NCI-H345 (cell line): ENCODE measurements at places on chromosomes 16 and 17.

DNA sequence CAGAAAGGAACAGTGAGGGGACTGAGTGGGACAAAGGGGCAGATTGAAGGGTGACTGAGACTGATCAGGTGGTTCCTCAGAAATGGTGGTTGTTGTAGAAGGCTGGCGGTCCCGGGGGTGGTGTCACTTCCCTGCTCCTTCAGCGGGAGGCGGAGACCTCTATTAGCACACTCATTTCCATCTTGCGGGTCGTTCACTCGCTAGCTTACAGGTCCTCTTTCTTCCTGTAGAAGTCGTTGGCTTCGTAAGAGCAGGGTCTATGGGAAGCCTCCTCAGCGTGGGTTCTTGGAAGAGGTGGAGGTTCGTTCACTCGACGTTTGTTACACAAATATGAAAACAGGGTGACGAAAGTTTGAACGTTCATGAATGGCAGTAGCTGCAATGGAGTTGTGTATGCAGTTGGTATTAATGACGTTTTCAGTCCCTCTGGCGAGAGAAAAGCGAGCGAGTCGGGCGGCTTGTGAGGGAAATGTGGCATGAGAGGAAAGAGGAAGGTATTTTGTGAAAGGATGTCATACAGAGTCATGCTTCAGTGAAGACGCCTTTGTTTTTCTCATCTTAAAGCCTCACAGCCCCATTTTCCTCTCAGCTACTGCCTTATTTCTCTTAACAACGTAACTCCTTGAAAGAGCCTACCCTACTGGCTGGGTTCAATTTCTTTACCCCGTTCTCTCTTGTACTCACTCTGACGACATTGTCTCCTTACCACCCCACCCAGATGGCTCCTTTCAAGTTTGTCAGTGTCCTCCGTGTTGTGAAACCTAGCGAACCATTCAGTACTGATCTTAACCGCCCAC is 667 bp downstream of the EFCAB13 start:
- peak; percentile 73 for DNase-seq

DNA sequence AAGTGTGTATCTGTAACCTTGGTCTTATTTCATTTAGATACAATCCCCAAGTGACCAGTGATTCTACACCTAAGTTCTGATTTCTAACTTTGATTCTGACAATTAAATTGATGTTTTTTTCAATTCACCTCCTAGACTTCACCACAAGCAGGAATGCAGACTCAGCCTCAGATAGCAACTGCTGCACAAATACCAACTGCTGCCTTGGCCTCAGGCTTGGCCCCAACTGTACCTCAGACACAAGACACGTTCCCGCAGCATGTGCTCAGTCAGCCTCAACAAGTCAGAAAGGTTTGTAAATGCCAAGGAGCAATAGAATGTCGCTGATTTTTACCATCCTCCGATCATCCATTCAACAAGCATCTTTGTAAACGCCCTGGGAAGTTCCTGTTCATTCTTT is 177.7 kb downstream of the MRTFB start:
- DNase-seq: no peak

- DNase-seq: no peak
Observed at GRCh38 chr16:5854027-5854426, 756.4 kb upstream of the EEF2KMT start.

DNA sequence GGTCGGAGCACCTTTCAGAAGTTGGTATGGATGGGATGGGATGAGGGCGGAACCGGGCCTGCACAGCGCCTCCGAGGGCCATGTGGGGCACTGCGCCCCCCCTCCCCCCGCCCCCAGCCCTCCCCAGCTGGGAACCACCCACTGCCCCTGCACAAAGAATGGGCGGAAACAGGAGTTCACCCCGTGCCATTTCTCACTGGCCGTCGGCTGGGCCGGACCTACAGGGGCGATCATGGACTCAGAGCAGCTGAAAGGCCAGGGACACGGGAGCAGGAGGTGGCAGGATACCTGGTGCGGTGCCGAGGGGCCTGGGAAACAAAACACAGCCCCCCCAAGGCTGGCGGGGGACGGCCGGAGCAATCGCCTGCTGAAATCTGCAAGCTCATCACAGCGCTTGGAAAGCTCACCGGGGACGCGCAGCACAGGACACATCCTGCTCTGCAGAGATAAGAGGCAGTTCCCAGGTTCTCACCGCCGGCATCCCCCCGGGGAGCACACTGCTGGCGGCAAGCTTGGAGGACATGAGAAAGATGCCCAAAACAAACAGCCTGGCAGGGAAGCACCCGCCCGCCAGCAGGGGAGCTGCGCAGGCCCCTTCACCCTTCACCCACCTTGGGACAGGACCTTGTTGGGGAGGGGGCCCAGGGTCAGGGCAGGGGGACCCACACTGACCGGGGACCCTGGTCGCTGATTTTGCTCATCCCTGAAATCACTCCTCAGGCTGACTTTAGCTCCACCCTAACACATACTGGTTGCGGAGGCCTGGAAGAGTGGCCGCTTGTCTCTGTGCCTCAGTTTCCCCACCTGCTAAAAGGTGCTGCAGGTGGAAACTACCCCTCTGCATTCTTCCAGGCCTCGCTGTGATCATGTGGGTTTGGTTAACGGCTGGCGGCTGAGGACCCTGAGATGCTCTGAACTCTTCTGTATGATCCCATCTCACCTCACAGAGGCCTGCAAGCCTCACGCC is 263.9 kb downstream of the C16orf95 start:
- no peak for DNase-seq

GRCh38 chr16:81697616-81698309 is 81.3 kb upstream of the PLCG2 start:
- DNase-seq: no peak

DNA sequence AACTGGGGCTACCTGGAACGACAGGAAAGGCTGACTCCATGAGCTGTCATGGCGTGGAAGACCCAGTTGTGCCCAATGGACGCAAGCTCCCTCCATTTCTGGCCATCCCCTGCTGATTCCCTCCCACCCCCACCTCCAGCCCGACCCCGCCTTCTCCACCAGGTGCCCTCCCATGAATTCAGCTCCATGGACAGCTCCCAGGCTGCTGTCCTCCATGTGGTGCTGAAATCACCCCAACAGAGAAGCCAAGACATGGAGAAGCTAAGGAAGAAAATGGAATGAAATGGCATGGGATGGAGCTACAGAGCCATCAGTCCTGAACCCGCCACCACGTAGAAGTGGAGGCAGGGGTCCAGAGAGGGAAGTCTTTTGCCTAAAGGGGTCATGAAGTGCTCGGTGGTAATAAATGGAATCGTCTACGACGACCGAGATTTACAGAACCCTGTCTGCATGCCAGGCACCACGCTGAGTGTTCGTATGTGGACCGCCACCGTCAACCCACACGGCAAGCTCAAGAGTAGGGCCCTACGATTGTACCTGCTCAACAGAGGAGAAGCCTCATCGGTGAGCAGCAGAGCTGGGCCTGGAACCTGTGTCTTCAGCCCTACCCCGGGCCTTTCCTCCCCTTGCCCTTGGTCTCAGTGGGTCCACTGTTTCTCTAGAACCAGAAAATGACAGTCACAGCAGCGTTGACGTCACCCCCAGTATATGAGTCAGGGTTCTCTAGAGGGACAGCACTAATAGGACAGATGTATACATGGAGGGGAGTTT is 9.3 kb upstream of the ZC3H18 start:
- DNase-seq: no peak

- no peak for DNase-seq
Observed at GRCh38 chr16:11170696-11171447, 85.1 kb downstream of the SOCS1 start.
